ENCODE measurements at places on chromosomes 2 and 18.

DNA sequence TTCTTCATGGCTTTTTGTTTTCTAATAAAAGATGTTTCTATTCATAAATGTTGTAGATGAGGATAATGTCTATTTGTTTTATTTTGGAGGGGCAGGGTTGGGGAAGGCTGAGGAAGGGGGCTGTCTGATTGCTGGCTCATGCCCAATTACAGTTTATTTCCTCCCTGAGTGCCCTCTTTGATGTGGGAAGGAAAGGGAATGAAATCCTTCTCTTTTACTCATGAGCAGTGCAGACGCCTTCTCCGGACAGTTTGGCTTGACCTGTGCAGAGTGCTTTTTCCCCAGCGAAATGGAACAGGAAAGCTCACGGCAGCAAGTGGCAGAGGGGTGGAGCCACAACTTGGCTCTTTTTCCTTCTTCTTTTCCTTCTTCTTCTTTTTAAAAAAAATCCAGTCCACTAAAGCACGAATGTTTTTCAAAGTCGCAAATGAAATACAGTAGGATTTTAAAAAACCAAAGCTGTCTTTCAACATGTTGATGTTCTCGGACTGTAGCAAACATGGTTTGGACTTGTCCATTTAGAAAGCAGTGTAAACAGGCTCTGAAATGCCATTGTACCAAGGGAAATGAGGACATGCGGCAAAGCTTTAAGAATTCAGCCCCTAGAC lies 34.5 kb downstream of the RAB31 start:
- DNase-seq, result no peak

- no peak for DNase-seq
These were observed 1616.3 kb upstream of the ACVR2A start for GRCh38 chr2:146228466-146229058.

DNA sequence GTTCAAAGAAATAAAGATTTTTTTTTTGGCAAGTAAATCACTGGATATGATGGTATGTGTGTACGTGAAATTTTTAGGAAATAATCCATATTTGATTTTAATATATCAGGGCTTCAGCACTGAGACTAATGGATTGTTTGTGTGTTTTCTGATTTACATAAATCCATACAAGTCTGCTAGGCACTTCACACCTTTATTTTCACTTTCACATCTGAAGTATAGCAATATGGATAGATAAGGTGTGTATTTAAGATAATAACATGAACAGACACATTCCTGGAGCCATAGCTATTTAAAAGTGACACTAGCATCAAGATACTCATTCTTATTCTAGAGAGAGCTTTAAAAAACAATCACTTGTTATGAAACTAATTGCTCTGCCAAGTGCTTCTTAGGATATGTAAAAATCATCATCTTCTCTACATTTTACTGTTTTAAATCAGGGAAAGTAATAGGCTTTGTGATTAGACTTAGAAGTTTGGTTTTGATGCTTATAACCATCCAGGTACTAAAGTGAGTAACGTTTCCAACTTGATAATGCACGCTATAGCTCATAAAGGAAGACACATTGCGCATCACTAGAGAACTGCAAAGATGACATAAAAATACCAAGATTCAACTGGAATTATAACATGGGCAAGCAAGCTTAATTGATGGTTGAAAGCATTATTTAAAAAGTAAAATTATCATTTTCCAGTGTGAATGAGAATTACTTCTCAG lies 208.9 kb downstream of the ZEB2 start:
- no peak for DNase-seq

- DNase-seq, result peak; percentile 68
These were observed at the start of the genes SEPTIN10 and SOWAHC for GRCh38 chr2:109613922-109614714. SEPTIN10 (minus strand) TSS chr2:109613966; CDS start chr2:109613827, 139 bp downstream. SOWAHC (plus strand) TSS chr2:109614364; CDS start chr2:109614490, 126 bp downstream.

DNA sequence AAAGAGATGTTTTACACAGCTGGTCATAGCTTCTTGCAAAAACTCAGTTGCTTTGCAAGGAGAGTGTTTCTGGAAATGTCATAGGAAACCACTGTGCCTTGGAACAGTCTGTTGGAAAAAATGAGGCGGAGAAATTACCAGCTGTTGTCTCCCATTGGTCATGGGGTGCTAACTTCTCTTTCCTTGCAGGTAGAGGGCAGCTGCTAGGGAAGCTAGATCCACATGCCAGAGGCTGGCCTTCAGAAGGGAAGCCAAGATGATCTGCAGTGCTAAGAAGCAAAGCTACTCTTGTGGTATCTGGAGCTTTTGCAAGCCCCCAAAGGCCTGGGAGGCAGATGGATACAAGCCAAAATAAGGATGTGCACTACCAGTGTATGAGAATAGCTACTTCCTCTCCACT lies 34.8 kb upstream of the LAMA1 start:
- DNase-seq, result no peak

GRCh38 chr18:7079231-7079630 lies 38.4 kb downstream of the LAMA1 start:
- no peak for DNase-seq

- DNase-seq, result no peak
These were observed 13.3 kb upstream of the CYRIA start for GRCh38 chr2:16678964-16679363.

GRCh38 chr18:22169011-22169888 lies at the start of gene GATA6:
GATA6 (plus strand) TSS chr18:22169589; CDS start chr18:22171145, 1,556 bp downstream.
- DNase-seq, result peak; percentile 80

DNA sequence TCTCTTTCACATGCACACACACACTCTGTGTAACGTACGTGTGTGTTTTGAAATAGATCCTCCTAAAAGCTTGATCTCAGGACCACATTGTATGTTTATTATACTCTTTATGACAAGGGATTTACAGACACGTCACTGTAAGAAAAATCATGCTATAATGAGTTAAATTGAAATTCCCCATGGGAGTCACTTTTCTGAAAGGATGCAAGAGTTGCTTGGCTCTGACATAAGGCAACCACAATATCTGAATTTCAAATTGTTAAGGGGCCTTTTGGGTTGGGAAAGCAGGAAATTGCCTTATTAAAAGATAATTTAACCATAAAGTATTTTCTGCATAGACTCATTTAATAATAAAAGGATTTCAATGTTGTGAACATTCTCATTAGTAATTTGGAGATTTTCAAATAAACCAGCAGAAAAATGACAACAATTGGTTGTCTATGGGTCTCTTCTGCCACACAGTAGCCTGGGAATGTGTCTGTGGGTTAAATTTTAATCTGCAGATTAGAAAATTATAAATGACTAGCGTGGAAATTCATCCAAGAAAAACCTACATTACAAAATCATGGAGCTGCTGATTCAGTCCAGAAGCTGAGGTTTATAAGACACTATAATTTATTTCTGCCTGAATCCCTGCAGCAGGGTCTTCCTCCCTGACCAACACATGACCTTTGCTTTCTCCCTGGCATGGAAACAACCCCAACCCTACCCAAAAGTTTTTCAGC lies 75.9 kb upstream of the PID1 start:
- DNase-seq, result no peak

DNA sequence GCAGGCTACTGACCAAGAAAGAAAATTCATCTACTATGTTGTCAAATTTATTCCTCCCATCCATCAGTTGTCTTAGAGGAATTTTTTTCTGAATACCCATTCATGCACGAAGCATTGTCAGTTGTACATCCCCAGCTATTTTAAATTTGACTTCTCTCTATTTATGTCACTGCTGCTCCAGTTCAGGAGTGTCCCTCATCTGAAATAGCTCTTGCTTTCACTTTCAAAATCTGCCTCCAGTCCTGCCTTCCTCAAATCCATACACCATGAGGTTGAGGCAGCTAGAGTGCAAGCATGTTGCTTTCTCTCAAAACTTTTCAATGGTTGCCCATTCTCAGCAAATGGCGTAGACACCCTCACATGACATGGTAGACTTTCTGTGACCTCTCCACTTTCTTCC lies 335.4 kb upstream of the CDH2 start:
- DNase-seq, result no peak

GRCh38 chr2:115939902-115940301 lies 1497.5 kb downstream of the DPP10 start:
- DNase-seq, result no peak

GRCh38 chr2:155525199-155525598 lies 807.3 kb downstream of the NR4A2 start:
- DNase-seq, result no peak

DNA sequence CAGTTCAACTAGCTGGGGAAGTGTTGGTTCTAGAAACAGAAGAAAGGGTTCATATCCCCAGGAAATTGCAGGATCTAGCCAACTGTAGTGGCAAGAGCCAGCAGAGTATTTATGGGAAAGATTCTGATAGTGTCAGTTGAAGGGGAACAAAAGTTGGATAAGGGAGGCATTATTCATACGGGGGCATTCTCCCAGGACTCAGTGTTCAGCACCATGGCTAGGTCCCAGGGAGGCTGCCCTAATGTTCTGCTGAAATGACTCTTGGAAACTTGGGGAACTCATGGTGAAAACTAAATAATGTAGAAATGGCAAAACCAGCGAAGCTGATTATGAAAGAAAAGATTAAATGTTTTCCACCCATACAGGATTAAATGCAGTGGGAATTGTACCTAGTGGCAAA lies 543.7 kb downstream of the TRIB2 start:
- DNase-seq, result no peak

DNA sequence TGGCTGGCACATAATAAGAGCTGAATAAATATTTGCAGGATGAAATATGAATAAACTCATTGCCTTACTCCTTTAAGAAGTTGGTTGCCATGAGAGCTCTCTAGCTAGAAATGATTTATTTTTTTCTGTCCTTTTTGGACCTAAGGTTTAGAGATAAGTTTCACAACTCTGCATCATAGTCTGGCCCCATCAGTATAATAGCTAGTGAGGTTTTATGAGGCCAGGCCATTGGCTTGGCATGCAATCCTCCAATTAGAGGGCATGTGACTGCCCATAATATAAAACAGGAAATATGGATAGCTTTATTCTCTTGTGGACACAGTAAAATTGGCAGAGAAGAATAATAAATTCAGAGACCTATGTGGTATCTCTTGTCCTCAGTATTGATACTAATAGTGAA lies 26.2 kb upstream of the INSIG2 start:
- DNase-seq, result no peak

Data from NCI-H526 treated with DMSO at 0.1 percent for 48 hours (cell line).